ENCODE measurements at places on chromosomes 11 and 22.

DNA sequence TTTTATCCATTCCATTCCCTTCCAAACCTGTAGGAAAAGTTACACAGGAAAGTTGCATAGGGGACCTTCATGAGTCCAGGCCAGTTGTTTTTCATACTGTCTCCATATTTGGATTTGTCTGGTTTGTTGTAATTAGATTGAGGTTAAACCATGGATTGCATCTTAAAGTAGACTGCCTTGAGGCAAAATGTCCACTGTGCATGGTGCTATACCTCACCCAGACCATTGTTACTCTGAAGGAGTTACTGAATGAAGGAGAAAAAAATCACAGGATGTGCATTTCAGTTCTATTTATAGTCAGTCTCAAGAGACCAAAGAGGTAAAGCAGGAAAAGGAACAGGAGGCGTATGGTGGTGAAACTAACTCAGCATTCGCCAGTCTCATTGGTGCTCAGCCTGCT is 29.6 kb upstream of the L3MBTL2 start:
- DNase-seq: no peak

DNA sequence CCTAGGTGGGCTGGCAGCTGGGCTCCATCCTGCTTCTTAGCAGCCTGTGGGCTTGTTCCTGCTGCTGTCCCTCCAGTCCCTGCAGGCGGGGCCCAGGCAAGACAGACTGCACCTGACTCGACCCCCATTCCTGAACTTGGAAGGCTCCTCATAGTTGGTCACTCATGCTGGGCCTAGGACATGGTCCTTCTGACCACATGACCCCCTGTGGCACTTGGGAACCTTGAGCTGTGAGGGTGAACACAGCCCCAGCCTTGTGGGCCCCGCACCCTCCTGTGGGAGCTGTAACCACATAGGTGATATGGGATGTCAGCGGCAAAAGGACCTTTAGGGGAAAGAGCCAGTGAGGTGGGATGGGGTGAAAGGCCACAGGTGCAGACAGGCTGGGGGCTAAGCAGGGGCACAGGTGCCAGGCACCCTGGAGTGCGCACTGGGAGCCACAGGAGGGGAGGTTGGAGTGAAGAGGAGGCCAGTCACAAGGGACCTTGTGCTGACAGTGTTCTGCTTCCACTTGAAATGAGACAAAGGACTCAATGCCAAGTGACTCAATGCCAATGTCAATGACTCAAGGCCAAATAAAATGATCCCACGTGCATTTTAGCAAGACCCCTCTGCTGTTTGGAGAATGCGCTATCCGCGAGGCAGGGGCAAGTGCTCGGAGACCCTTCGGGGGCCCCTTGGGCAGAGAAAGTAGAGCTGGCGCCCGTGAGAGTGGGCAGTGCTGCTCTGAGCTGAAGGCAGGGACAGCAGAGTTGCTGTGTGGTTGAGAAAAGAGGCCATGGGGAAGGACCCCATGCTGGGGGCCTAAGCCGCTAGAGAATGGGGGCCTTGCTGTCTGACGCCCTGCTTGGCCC is 90.7 kb downstream of the MORC2 start:
- DNase-seq: no peak

DNA sequence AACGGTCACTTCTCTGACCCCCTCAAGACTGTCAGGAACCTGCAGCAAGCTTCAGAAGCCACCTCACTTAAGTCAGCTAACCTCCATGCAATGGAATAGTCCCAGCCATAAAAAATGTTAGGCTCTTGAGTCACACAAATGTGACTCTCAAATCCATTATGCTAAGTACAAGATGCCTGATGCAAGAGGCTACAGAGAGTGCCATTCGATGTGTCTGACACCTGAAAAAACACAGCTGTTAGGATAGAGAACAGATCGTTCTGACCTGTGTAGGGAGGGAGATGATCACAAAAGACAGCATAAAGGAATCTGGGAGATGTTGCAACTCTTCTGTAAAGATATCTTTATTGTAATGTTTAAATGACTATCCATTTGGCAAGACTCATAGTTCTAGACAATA is 712.4 kb downstream of the TBC1D22A start:
- no peak for DNase-seq

DNA sequence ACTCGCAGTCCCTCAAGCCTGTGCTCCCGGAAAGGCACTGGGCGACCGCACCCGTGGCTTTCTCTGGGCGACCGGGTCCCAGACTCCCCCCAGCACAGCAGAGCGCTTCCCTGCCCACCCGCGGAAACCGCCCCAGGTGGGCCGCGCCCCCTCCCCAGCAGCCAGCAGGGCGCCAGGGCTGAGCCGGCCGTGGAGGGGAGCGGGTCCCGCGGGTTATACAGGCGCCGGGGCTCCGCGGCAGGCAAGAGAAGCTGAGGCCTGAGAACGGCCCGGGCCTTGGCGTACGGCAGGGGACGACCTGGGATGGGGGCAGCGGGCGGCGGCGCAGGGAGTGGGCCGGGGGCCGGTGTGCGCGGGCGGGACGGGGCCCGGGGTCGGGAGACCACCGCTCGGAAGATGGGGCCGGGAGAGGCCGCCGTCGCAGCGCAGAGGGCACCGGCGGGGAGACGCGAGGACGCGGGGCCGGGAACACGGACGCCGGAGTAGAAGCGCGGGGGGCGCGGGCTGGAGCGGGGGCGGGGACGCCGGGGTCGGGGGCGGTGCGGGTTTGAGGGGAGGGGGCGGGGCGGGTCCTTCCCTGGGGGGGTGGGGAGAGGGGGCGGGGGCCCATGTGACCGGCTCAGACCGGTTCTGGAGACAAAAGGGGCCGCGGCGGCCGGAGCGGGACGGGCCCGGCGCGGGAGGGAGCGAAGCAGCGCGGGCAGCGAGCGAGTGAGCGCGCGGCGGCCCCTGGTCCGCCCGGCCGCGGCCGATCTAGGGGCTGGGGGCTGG is at the start of gene MDK:
Gene MDK (plus strand): TSS at position 622 of the 771 bp plus-strand sequence. CDS start 389 bp downstream, outside the sequence.
- DNase-seq: no peak

DNA sequence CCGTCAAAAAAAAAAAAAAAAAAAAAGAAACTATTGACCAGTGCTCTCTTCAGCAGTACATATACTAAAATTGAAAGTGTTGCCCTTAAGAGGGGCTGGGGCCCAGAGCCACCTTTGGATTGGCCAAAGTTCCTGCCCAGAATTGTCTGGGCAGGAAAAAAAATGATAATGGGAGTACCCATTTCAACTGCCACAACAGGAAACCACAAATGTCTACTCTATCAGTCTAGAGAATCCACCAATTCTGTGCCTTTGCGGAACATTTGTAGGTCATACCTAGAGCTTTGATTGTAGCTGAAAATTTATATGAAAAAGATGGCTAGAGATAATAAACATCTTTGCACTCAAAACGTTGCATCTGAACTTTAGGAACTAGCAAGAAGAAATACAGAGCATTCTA is 69.4 kb downstream of the FAM76B start:
- DNase-seq: no peak

DNA sequence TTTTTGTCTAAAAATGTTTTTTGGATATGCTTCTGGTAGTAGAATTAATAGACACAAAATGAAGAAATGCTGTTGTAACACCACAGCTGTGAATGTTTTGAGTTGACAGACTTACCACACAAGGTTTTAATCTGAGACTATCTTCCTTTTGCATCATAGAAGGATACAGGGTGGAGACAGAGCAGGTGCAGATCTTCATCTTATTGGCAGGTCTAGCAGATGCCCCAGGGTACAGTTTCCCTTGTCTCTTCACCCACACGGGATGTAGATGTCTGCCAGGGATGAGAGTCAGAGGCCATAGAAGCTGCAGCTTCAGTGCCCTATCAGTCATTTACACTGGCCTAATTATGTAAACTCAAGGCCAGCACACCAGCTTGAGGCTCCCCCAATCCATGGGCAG is 985 bp downstream of the OOSP3 start:
- DNase-seq: no peak

DNA sequence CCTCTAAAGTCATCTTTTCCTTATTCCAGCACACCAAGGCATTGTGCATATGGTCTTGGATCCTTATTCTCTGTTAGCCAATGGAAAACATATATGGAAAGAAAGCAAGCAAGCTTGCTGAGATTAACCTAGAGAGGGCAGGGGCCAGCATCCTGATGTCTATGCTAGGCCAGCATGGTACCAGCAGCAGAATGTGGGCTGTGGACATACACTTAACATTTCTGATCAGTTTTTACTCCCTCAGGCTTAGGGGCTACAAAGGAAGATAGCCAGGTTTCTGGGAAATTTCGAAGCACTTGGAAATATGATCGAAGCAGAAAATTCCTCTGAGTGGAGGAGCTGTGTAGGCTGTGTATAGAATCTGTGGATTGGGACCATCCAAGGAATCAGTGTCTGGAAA is 67.0 kb downstream of the ST3GAL4 start:
- DNase-seq: no peak
